ENCODE measurements at places on chromosomes 7 and 10.

- peak; percentile 51 for DNase-seq
These were observed at the start of gene BMPER for GRCh38 chr7:33905389-33906032. Gene BMPER (plus strand): TSS chr7:33905539. CDS start chr7:33905614, 75 bp downstream.

DNA sequence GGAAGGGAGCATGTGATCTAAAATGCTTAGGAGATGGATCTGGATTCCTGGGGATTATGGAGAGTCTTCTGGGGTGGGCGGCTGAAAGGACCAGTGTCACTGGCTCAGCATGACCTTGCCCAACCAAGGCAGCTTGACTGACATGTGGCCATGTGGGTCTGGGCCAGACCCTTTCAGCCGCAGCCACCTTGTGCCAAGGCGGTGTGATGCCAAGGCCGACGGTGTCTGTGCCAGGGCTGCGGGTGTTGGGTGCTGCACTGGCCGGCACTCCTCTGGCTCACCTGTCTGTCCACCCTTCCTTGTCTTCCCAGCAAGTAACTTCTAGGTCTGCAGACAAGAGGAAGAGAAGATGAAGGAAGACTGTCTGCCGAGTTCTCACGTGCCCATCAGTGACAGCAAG is 8.8 kb downstream of the DEPP1 start:
- DNase-seq: no peak

DNA sequence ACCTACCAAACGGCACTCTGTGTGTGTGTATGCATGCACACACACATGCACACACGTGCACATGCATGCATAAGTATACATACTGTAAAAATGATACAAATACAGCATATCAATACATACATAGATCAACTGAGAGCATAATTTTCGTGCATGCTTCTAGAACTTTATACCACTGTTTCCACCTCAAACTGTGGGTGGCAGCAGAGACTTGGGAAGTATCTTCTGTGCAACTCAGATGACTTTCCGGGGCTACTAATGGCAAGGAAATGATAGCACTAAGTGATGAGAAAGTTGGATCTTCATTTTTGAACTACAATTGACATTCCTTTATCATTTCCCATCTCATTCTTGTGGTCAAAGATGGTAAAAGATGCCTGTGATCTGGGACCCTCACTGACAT is 570.7 kb downstream of the REEP3 start:
- peak; percentile 12 for DNase-seq

DNA sequence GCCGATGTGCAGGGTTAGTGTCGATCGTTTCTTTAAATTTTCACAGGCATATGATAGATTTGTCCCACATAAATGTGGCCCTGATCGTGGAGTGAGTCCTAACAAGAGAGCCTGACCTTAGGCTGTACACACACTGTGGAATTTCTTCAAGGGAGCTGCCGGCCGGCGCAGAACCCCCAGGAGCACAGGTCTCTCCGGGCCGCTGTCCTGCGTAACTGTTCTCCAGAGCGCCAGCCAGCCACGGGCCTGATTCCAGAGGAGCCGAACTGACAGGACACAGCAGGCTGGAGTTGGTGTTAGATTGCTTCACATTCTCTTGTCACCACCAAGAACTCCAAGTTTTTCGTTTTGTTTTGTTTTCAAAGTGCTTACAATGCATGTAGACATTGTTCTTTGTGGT is 37.3 kb downstream of the SHH start:
- no peak for DNase-seq

GRCh38 chr7:101494602-101495329 is 132.1 kb downstream of the COL26A1 start:
- DNase-seq: peak; percentile 46

GRCh38 chr7:116683786-116684185 is 11.8 kb downstream of the MET start:
- DNase-seq: no peak

DNA sequence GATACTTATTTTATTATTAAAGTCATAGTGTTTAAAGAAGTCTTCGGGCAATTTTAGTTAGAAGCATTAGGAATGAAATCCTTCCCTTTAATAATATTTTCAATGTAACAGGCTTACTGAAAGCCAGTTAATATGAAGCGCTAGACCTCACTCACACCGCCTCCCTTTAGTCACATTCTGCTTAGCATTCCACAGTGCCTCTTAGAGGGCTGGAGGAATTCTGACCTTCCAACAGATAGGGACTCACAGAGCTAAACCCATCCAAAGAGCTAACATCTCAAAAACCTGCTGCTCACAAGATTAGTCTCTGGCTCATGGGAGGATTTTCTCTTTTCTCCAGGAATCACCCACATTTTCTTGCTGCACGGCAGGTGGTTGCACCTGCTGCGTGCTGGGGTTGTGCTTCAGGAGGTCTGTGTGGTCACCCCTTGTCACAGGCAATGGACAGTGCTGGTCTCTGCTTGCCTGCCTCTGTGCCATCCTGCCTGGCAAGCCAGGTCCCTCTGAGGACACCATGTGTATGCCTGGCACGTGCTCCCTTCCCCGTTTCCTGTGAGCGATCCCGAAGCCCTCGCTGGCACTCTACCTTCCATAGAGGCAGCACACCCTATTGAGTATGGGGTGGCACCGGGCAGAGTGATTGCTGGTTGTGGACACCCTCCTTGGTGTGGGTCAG is 91.8 kb downstream of the KLF6 start:
- no peak for DNase-seq

DNA sequence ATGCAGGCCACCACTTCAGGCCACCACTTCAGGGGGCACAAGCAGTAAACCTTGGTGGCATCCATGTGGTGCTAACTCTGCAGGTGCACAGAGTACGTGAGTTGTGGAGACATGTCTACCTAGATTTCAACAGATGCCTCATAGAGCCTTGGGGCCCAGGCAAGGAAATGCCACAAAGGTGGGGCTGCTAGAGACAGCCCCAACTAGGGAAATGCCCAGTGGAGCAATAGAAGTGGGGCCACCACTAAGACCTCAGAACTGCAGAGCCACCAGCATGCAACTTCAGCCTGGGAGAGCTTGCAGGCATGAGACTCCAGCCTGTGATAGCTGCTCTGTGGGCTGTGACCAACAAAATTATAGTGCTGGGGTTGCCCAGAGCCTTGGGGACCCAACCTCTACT is 107.6 kb downstream of the DNAJC1 start:
- DNase-seq: no peak

GRCh38 chr10:110224992-110225391 is 17.6 kb downstream of the MXI1 start:
- no peak for DNase-seq

DNA sequence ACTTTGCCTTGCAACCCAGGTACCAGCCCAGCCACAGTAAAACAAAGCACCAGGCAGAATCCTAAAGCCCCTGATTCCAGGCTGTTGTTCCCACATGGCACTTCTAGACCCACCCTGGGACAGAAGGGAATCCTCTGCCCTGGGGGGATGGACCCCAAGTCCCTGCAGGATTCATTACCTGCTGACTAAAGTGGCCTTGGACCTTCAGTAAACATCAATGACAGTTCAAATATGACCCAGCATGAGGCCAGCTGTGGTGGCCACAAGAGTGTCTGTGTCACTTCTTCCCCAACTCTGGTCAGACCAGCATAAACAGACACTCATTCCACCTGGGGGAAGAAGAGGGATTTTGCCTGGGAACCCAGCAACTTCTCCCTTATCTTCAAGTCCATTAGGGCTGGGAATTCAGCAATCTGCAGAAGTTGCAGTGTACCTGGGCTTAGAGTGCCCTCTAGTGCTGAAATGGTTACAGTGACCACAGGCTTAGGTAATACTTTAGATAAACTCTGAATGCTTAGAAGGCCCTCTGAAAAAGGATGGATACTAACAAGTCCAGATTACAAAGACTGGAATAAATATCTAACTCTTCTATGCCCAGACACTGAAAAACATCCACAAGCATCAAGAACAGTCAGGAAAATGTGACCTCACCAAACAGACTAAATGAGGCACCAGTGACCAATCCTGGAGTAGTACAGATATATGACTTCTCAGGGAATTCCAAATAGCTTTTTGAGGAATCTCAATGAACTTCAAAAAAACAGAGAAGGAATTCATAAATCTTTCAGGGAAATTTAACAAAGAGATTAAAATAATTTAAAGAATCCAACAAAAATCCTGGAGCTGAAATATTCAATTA is 108.5 kb upstream of the TMEM168 start:
- DNase-seq: peak; percentile 54

GRCh38 chr10:101783736-101784118 is 481 bp upstream of the NPM3 start:
- peak; percentile 32 for DNase-seq

DNA sequence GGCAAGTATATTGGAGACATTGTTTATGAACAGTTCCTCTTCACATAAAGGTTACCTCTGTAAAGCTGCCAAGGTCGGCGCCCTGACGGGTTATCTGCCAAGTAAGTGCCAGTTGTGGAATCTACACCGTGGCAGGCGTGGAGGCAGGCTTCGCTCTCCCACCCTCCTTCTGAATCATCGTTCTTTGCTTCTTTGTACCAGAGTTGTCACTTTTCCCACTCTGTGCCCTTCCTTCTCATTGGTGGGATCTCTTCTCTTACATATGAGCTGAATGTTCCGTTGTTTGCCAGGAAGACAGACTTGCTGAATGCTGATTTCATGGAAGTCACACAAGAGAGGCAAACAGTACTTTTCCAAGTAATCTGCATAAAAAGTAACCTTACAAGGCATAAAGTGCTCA is 40.6 kb upstream of the PTPRZ1 start:
- no peak for DNase-seq

DNA sequence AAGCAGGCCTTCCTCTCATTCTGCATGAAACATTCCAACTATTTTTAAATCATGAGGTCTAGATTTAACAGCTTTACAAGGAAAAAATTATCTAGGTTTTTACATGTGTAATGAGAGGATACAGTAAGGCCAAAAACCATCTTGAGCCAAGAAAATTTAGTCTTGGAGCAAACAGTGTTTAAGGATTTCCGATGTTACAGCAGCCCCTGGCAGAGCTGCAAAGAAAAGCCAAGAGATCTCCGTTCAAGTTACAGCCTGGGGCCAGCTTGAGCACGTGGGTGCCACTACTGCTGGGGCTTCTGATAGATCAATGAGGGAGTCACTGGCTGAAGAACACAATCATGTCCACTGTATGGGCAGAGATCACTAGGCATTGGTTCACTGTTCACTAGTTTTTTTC is 156.2 kb downstream of the EVX1 start:
- DNase-seq: no peak

DNA sequence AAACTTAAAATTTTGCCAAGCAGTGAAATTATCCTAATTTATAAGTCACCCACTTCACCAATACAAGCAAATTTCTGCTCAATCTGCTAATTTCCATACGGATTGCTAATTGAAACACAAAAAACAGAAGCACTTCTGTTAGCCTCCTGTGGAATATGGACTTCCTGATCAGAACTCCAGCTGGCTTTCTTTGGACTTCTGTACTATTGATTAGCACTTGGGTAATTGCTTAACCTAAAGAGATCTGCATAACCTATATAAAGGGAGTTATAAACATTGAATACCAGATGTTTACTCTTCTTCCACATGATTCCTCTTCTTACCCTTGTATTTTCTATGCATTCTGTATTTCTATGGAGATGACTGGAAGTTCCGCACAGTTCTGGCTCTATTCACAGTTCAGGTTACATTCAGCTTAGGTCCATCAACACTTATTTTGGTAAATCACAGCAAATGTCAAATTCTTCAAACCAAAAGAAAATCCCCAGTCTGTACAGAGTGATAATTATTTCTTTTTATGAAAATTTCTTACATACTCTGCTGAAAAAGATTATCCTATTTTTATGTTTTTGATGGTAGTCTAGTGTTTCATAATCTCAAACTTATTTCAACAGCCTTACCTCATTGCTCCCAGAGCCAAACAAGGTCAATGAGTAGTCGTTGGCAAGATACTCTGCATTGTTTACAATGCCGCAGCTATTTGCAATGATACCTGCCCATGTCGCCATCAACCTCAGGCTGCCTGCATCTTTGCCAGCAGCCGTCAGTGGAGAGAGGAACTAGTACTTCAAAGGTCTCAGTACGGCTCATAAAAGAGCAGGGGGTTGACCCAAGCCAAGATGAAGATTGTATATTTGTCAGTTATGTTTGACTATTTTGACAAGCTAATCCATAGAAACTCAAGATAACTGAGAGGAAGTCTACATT is 225.6 kb downstream of the AHR start:
- DNase-seq: no peak

DNA sequence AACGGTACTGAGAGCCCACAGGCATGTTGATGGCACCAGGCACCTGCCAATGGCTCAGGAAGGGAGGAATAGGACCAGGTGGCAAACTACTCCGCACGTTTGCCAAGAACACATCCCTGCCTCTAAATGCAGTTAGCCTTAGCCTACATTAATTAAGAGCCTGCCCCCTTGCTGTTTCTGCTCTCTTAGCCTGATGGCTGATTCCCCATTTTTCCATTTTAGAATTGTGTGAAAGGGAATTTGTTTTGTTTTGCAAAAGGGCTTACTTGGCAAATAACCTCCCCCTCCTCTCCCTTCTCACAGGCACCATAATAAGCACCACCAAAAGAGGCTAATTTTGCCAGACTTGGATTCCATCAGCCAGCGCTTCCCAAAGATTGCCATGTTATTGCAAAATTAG is 1203.2 kb downstream of the SORCS3 start:
- DNase-seq: no peak

- DNase-seq: no peak
These were observed 488.8 kb upstream of the ZMIZ1 start for GRCh38 chr10:78579995-78580394.

DNA sequence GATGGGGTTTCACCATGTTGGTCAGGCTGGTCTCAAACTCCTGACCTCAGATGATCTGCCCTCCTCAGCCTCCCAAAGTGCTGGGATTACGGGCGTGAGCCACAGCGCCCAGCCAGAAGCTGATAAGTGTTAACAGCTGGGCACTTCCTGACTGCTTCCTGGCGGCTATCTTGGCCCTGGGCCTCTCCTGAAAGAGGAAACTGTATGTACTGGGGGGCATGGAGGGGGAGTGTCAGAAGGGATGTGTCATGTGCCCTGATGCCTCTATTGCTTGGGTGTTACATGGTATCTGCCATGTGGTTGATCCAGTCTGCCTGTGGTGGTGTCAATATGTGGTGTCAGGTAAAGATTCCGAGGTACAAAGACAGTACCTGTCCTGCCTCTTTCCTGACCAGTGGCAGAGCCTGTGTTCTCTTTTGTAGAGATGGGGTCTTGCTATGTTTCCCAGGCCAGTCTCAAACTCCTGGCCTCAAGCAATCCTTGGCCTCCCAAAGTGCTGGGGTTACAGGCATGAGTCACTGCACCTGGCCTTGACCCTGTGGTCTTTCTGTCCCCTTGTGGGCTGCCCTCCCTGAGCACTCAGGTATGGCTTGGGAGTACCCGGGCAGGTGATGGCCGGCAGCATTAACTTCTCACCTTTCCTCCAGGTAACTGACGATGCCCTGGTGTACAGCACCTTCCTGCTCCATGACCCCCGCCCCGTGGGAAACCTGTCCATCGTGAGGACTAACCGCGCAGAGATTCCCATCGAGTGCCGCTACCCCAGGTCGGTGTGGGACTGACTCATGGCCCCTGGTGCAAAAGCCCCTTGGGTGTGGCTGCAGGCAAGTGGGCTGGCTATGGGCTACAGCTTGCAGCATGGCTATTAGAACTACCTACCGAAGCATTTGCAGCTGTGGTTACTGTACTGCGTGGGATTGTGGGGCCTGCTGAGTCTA is 4.4 kb downstream of the ZP3 start:
- DNase-seq: no peak

- DNase-seq: no peak
These were observed 115.2 kb downstream of the EBF3 start for GRCh38 chr10:129848696-129849451.

GRCh38 chr7:89311886-89312285 is 516.3 kb upstream of the TEX47 start:
- DNase-seq: no peak

Data from HEK293T (cell line).